ENCODE measurements at places on chromosomes 12 and 14.

GRCh38 chr14:51540364-51540763 is 111.3 kb upstream of the FRMD6 start:
- no peak for DNase-seq

GRCh38 chr14:34087571-34087970 is 136.7 kb upstream of the EGLN3 start:
- DNase-seq: no peak

DNA sequence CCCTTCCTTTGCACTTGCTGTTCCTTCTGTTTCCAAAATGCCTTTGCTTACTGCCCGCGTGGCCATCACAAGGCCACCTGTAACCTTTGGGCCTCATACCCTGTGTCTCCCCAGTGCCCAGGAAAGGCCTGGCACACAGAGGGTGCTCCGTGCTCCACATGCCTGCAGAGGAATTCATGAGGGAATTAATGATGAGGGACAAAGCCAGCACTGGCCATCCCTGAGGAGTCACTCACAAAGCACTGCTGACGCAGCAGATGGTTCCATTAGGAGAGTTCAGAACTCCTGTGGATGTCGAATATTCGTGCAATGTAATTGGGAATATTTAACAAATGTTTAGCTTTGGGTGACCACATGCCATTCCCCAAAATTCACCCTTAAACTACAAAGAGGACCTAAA is 49.6 kb upstream of the PRMT8 start:
- DNase-seq: no peak

DNA sequence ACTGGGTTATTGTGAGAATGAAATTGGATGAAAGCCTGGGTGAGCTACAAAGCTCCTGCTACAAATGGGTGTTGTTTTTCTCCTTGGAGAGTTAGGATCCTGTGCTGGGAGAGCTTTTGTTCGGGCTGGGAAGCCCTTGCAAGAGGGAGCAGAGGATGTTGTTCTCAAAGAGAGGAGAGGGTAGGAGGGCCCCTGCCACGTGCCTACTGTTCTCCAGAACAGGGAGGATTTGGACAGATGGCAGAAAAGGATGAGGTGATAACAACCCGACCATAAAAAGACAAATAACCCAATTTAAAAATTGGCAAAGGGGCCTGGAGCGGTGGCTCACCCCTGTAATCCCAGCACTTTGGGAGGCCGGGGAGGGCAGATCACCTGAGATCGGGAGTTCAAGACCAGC is 68.8 kb downstream of the GALNT16 start:
- DNase-seq: no peak

- DNase-seq: no peak
Measured at GRCh38 chr12:128783129-128783574, 40.6 kb downstream of the SLC15A4 start.

GRCh38 chr14:86639146-86639545 is 1109.2 kb downstream of the FLRT2 start:
- no peak for DNase-seq

- DNase-seq: no peak
Measured at GRCh38 chr14:95442016-95442632, 74.3 kb downstream of the SYNE3 start.

GRCh38 chr12:124277394-124278241 is 17.3 kb upstream of the RFLNA start:
- no peak for DNase-seq

DNA sequence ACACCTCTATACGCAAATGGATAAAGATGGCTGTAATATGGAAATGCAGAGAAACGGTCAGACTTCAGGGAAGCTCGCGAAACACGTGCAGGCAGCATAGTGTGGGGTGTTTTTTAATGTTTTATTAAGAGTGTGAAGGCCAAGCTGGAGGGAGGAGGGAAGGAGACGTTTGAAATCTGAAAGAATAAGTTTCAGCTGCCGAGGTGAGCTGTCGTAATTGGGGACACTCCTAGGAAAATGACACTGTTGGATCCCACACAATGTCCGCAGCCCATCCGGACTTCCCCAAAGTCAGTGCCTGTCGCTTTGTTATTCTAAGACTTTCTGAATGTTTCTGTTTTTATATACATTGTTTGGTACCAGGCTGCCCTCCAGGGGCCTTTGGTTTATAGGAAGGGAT is 8.3 kb downstream of the FZD10 start:
- DNase-seq: no peak

Data from activated CD4-positive, alpha-beta T cell treated with anti-CD3 and anti-CD28 coated beads for 4 hours (primary cell).